ENCODE measurements at places on chromosomes 7 and 10.
A peak's percentile ranks its signal among the peaks of the same experiment; 100 is the strongest.

DNA sequence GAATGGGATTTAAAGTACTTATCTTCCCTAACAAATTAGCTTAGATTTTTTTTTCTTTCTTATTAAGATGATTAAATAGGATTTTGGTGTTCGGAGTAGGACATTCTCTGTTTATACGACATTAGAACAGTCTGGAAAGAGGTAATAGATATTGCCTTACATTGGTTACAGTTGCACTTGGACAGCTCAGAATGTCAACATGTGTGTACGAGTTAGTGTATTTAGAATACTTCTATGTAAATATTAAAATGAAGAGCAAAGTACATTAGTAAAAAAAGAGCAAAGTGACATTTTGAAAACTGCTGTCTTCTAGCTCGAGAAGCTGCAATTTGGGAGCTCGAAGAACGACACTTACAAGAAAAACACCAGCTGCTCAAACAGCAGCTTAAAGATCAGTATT, 51.5 kb downstream of the SLK start:
- DNase-seq, result no peak

DNA sequence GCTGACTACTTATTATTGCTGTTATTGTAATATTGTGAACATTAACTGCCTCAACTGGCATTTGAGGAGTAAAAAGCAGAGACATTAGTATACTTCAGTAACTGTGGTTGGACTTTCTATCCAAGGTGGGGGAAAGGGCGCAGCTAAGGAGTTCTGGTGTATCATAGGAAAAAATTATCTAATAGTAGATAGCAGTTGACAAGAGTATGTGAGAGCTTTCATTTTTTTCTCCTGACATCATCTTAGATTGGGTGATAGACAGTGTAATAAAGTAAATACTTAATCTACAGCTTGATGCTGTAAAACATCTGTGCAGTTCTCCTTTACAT, 68.9 kb downstream of the PHTF2 start:
- no peak for DNase-seq

- DNase-seq, result no peak
These were observed 5.6 kb upstream of the CYP3A4 start for GRCh38 chr7:99789441-99790070.

DNA sequence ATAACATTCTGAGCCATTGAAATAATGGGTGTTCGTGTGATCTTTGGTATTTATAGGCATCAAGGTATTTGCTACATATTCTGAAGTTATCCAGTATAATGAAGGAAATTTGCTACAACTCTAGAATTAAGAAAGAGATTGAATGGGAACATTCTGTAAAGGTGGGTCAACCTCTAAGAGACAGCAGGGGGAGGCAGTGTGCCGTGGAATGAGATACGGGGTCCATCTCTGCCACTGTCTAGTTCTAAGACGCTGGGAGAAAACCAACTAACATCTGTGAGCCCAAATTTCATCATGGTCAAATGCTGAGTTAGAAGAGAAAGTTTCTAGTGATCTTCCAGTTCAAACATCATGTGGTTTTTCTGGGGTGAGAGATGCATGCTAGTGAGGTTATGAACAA, 368.9 kb downstream of the SORCS1 start:
- no peak for DNase-seq

DNA sequence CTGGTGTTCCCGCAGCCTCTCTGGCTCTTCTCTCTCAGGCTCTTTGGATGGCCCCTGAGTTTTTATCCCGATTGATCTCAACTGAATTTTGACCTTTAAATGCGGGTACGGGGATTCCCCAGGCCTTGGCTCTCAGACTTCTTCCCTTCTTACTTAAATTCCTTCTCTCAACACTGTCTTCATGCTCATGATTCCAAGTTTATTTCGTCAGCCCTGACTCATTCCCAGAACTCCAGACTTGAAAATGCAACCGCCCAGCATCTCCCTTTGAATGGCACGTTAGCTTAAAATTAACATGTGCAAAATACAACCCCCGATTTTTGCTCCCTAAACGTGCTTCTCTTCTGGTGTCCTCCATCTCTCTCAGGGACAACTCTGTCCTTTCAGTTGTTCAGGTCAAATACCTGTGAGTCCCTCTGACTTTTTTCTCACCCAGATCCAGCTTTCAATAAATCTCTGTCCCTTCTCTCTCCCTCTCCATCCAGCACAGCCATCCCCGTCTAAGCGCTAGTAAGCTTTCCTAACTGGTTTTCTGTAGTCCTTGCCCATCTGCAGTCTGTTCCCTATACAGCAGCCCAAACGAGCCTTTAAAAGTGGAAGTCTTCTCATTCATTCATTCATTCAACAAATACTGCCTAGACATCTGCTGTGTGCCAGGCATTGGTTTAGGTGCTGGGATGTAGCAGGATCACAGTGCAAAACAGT, 7.1 kb downstream of the HECW1 start:
- DNase-seq, result no peak

- DNase-seq, result no peak
These were observed 11.9 kb upstream of the INPP5F start for GRCh38 chr10:119713744-119714483.

DNA sequence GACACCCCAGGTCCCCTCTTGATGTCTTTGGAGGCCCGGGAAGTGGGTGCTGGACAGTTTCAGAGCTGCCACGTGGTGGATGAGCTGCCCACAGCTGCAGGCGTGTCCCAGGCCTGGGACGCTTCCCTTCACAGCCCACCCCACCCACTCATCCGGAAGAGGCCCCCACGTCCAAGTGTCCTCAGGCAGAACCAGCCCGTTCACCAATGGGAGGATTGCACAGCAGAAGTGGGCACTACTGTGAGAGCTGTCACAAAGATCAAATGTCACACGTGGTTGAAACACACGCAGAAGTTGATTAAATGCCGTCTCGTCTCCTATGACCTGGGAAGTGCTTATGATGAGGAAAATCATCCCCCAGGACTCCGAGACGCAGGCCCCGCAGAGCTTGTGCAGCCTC, 52.9 kb downstream of the STK32C start:
- DNase-seq, result no peak

DNA sequence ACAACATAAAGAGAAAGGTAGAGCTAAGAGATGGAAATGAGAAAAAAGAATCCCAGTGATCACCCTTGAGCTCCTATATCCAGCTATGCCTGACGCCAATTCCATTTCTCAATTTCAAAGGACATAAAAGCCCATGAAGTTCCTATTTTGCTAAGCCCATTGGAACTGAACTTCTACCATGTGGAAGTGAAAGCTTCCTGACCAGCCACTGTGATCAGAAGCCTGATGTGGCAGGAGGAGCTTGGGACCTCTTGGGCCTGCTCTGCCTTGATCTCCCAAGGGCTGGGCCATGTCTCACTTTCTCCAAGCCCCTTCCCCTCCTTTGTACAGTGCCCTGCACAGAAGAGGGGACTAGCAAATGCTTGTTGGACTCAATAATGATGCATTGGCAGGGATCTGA, 52.7 kb downstream of the PRLHR start:
- DNase-seq, result no peak

GRCh38 chr10:35377050-35377728, 40.9 kb downstream of the CCNY start:
- DNase-seq, result no peak

DNA sequence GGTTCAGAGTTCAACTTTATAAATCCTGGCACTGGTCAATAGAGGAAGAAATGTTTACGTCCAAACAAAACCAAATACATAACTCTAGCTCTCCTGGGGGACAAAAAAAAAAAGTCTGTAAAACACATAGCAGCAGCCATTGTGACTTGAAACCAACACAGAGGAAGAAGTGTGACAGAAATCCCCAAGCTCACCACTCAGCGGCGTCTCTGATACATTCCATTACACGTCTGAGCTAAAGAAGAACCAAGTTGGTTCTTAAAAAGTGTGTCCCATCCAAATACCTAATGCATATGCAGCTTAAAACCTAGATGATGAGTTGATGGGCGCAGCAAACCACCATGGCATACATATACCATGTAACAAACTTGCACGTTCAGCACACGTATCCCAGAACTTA, 58.3 kb upstream of the NANOS1 start:
- DNase-seq, result no peak

- DNase-seq, result no peak
These were observed 280.9 kb upstream of the FZD8 start for GRCh38 chr10:35922876-35923600.

DNA sequence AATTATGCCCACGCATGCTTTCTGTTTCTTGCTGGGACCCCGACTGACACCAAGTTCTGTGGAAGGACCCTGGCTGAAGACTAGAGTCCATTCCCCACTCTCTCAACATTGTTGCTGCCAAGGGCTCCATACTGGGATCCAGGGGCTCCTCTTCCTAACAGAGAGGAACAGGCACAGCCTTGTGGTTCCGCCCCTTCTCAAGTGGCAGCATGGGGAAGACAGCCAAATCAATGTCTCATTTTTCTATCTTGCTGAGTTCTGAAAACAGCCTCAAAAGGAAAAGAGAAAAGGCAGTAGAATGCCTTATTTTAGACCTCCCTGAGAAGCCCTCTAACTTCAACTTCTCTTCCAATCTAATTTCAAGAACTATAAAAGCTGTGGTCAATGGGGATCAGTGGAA, 23.7 kb upstream of the LAMB1 start:
- DNase-seq, result no peak

DNA sequence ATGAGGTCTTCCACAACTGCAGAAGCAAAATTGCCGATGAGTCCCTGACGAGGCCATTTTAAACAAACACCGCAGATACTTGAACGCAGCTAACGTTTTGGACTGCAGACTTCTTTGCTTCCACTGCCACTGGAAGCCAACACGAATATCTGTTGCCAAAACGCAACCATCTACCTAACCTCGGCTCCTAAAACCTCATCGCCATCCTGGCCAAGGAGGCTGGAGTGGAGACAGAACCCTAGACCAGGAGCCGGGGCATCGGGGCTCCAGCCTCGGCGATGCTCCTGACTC, 493 bp downstream of the WDR91 start:
- DNase-seq, result no peak

DNA sequence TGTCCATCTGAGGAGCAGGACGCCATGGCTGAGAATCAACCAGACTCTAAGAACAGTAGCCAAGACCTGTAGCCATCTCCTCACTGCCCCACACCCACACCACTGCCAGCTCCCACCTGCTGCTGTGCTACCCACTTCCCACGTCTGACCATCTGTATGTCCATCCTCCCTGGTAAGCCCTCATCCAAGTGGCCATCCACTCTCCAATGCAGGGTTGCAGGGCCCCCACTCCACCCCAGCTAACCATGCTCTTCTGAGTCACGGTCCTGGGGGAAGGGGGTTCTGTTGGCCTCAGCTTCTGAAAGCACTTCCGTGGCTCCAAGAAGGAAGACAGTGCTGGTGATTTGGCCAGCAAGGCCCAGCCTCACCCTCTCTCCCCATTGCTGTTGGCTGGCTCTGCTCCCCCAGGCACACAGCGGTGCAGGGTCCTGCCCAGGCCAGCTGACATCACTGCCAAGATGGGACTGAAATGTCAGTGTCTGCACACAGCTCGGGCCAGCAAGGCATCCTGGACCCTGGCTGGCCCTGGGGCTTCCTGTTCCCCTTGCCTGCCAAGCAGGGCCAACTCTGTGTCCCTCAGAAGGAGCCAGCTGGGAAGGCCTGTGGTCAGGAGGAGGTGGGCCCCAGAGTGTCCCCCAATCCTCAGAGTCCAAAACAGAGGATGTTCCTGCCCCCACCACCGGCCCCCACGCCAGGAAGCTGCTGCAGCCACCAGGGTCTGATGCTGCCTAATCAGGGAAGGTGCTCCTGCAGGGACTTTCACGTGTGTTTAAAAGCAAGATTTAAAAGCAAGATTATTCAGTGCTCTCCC, 17.5 kb downstream of the RASGEF1A start:
- DNase-seq, result no peak

- DNase-seq, result no peak
These were observed 160.8 kb downstream of the CREB5 start for GRCh38 chr7:28573059-28573553.

DNA sequence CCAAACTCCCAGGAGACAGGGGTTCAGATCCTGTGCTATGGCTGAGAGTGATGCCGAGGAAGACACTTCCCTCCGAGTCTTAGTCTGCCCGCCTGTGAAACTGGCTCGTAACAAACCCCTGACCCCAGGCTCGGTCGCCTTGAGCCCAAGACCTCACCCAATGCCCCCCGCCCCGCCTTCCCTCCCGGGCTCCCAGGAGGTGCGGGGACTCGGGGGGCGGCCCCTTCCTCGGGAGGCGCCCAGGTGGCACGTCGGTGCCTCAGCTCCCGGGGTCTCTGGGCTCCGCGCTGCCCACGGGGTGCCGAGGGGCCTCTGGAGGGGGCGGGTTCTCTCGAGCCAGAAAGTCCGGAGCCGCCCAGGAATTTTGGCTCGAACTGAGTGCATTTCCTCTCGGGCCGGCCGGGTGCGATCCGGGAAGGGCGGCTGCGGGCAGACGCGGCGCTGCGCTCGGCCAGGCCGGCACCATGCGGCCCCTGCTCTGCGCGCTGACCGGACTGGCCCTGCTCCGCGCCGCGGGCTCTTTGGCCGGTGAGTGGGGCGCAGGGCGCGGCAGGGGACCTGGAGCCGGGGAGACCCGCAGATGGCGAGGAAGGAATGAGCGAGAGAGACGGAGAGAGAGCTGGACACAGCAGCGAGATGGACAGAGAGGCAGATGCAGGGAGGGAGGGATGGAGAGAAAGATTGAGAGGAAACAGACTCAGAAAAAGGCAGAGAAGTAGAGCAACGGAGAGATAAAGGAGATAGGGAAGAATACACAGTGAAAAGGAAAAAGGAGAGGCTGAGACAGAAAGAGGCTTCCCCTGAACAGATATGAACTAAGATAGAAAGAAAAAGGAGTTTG, at the start of gene PLAC9:
Gene PLAC9 (plus strand): TSS at position 432 of the 841 bp plus-strand sequence. CDS start 33 bp downstream, at position 465.
- no peak for DNase-seq

DNA sequence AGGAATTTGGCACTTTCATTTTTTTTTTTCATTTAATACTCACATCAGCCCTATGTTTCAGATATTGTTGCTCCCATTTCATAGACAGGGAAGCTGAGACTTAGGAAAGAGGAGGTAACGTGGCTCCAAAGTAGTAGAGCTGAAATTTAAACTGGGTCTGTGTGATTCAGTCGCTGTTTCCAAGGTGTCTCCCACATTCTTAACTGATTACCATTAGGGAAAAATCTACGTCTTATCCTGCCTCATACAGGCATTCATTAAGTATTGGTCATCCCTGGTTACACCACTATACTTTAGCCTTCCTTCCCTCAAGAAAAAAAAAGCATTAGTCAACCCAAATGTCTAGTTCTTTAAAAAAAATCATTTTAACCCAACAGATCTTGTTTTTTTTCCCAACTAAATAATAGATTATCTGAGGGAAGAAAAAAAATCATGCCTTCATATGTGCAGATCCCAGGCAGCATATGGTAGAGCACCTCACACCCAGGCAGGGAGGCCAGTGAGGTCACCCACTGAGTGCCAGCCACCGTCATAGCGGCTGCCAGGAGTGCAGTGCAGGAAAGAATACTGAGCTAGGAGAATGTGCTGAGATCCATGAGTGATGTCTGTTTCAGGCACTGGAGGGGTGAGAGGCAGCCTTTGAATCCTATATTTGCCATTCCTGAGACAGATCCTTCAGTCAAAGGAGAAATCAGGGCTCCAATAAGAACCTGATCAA, 59.0 kb upstream of the SORCS3 start:
- DNase-seq, result no peak

DNA sequence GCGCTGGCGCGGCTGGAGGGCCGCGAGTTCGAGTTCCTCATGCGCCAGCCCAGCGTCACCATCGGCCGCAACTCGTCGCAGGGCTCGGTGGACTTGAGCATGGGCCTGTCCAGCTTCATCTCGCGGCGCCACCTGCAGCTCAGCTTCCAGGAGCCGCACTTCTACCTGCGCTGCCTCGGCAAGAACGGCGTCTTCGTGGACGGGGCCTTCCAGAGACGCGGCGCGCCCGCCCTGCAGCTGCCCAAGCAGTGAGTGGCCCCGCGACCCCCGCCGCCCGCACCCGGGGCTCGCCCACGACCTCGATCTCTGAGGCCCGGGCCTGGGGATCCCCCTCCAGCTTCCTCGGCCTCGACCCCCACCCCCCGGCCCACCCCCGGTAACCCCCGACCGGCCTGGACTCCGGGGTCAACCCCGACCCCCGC, 537 bp downstream of the FOXK1 start:
- peak; percentile 21 for DNase-seq

Data from NK-92 treated with Interleukin-12 subunit alpha and Interleukin-12 subunit beta, amount 100 ng/mL, for 24 hours (cell line).